Renal pelvis (tissue), 12 donors: ENCODE measurements at places on chromosomes 7 and 10. TPM values are rescaled to one million over a fixed set of nuclear protein-coding genes. Genes with fewer than 3 reads are reported as not detected.

The MINDY3 gene
- polyA plus RNA-seq = 48.1 TPM

DNA sequence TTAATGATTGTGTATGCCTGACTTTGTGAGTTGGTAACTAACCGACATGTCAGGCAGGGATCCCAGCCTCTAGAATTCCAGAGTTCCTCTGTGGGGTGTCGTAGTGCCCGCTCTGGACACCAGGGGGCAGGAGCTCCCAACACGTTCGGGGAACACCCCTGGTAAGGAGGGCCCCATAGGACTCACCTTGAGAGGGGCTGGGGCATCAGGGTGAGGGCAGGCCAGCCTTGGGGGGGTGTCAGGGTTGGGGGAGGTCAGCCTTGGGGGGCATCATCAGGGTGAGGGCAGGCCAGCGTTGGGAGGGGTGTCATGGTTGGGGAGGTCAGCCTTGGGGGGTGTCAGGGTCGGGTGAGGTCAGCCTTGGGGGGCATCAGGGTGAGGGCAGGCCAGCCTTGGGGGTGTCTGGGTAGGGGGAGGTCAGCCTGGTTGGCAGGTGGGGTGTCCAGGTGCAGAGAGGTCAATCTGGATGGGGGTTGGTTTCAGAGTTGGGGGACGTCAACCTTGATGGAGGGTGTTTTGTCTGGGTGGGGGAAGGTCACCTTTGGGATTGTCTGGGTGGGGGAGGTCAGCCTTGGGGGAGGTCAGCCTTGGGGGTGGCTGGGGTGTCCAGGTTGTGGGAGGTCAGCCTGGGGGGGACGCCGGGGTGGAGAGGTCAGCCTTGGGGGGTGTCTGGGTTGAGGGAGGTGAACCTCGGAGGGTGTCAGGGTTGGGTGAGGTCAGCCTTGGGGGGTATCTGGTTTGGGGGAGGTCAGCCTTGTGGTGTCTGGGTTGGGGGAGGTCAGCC is 45.6 kb upstream of the SUN1 start:
- DNase-seq = no peak

The ZNF239 gene
- polyA plus RNA-seq = 13.6 TPM

The GIMAP7 gene
- polyA plus RNA-seq = 12.7 TPM

GRCh38 chr10:30439931-30440330 is 5.9 kb downstream of the MAP3K8 start:
- DNase-seq = no peak

DNA sequence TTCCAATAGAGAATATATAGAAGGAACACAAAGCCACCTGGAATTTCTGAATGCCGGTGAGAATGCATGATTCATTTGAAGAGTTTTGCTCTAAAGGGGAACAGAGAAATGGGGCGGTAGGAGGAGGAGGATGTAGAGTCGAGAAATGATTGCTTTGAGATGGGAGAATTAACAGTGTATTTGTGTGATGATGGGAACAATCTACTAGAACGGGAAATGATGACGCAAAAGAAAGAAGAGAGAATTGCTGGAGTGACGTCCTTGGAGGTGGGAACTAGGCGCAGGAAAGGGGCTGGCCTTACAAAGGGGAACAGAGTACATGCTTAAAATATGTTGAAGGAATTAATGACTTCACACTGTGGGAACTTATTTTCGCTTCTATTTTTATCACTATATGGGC is 188.1 kb downstream of the SDHAF3 start:
- DNase-seq = no peak

GRCh38 chr7:101941481-101942383 is 124.3 kb downstream of the CUX1 start:
- DNase-seq = no peak

The ACBD7 gene
- 5.0 TPM for polyA plus RNA-seq

The HMX2 gene
- 1.6 TPM for polyA plus RNA-seq

DNA sequence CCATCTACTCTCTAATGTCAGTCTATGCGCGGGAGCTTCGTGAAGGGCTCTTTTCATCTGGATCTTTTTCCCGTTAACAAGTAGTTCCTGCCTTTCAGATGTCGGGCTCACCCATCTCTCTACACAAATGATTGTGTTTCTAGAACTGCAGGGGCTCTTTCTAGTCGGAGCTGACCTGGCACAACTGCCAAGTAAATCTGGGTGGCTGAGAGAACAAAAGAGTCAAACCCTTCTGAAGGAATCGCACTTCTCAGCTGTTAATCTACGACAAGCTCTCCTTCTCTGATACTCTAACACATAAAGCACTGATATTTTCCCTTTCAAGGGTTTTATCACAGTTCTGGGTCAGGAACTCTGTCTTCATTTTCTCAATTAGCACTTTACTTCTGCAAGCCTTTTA is 144.7 kb downstream of the NRP1 start:
- no peak for DNase-seq
